ENCODE measurements at places on chromosomes 7 and 10.

GRCh38 chr10:93173967-93174845 lies 100.5 kb downstream of the CYP26A1 start:
- DNase-seq, result no peak

DNA sequence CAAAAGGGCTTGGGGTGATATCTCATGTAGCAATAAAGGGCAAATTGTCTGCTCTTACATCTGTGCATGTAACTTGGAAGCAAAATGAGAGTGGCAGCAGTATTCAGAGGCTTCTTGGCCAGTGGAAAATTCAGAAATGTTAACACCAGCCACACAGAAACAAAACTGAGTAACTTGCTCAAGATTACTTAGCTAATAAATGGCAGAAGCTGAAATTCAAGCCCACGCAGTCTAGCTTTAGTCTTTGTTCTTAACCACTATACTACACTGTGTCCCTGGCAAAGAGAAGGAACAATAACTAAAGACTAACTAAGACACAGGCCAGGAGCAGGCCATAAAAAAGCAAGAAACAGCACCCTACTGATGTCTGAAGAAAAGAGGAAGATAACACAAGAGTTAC lies 185.9 kb upstream of the ASAH2 start:
- no peak for DNase-seq

DNA sequence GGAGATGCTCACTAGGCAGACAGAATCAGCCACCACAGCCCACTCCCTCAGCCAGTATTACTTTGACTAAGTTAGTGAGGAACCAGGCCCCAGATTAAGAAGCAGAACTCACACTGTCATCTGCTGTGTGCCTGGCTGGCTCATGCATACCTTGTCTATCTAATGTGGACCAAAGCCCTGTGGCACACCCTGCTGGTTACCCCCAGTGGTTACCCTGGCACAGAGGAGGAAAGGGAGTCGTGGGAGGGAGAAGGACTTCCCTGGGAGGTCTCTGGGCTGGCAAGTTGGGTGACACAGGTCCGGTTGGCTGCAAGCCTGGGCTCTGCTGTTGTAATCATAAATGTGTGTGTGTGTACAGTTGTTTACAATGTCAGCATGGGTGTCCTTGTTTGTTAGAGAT lies 7.5 kb upstream of the SH2D4B start:
- DNase-seq, result no peak

- DNase-seq, result no peak
These were observed 24.8 kb downstream of the FGFBP3 start for GRCh38 chr10:91884536-91884935.

DNA sequence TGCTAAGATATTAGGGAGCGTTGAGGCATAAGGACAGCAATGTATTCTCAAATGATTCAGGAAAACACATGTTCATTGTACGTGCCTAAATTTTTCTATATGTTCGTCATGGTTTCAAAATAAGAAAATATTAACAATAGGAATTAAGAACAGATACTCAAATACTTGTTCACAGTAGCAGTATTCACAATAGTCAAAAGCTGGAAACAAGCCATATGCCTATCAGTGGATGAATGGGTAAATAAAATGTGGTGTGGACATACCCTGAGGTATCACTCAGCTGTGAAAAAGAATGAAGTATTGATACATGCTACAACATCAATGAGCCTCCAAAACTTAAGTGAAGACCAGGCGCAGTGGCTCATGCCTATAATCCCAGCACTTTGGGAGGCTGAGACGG lies 84.7 kb upstream of the PTER start:
- no peak for DNase-seq

- no peak for DNase-seq
These were observed 104.3 kb downstream of the UBE2H start for GRCh38 chr7:129848436-129848835.

- no peak for DNase-seq
These were observed 11.8 kb downstream of the TMEM72 start for GRCh38 chr10:44922796-44923545.

DNA sequence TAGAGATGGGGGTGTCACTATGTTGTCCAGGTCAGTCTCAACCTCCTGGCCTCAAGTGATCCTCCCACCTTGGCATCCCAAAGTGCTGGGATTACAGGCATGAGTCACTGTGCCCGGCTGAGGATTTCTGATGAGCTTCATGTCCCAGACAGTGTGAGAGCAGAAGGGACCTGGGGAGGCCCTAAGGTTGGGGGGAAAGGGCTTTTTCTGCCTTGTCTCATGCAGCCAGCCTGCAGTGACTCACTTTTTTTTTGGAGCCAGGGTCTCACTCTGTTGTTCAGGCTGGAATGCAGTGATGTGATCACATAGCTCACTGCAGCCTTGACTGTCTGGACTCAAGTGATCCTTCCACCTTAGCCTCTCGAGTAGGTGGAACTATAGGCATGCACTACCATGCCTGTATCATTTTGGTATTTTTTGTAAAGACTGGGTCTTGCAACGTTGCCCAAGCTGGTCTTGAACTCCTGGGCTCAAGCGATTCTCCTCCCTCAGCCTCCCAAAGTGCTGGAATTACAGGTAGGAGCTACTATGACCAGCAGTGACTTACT lies 14.6 kb downstream of the COL26A1 start:
- DNase-seq, result peak; percentile 71

GRCh38 chr7:117157241-117158209 lies 165.3 kb downstream of the WNT2 start:
- peak; percentile 91 for DNase-seq

All from umbilical cord (tissue), 2 donors.